ENCODE measurements at places on chromosomes 6 and 20.

- DNase-seq, result no peak
These were observed 622.3 kb upstream of the IMPG1 start for GRCh38 chr6:76694795-76695194.

GRCh38 chr6:74588094-74588832 lies 617.6 kb downstream of the COL12A1 start:
- no peak for DNase-seq

- DNase-seq, result no peak
These were observed 12.8 kb upstream of the MDFI start for GRCh38 chr6:41625442-41625841.

GRCh38 chr6:63714091-63714490 lies 78.5 kb downstream of the PHF3 start:
- DNase-seq, result no peak

GRCh38 chr6:129050086-129050485 lies 167.1 kb downstream of the LAMA2 start:
- no peak for DNase-seq

GRCh38 chr6:157527471-157527907 lies 146.5 kb downstream of the ZDHHC14 start:
- DNase-seq, result no peak

- no peak for DNase-seq
These were observed 9.2 kb downstream of the FOXS1 start for GRCh38 chr20:31835977-31836852.

GRCh38 chr20:31260326-31260932 lies 3.0 kb downstream of the DEFB115 start:
- DNase-seq, result no peak

DNA sequence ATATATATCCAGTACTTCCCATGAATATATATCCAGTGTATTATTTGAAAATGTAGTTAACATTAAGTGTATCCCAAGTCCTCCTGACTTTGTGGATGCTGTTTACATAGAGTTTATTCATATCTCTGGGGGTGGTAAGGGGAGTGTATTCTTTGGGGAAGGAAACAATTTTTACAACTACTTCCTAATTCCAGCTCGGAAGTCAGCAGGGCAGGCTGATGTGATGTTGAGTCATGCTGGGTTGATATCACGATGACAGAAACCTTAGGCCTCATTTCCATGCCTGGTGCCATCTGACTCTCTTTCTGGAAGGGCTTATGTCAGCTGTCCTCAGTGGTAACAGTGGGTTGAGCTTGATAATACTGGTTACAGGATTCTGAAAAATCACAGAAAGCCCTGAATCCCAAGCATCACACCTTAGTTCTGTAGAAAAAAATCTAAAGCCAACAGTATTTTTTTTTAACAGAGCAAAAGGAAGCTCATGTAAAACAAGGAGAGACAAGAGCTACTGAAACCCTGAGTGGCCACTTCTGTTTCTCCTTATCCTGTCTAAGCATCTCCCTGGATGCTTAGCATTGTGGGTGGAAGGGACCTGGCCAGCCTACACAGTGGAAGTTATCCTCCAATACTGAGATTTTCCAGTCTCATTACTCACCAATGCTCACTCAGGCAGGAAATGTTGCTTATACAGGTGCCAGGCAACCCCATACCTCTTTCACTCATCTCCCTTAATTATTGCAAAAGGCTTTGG lies 75.2 kb upstream of the IYD start:
- no peak for DNase-seq

- no peak for DNase-seq
These were observed 18.4 kb upstream of the MRPS18A start for GRCh38 chr6:43705996-43706395.

DNA sequence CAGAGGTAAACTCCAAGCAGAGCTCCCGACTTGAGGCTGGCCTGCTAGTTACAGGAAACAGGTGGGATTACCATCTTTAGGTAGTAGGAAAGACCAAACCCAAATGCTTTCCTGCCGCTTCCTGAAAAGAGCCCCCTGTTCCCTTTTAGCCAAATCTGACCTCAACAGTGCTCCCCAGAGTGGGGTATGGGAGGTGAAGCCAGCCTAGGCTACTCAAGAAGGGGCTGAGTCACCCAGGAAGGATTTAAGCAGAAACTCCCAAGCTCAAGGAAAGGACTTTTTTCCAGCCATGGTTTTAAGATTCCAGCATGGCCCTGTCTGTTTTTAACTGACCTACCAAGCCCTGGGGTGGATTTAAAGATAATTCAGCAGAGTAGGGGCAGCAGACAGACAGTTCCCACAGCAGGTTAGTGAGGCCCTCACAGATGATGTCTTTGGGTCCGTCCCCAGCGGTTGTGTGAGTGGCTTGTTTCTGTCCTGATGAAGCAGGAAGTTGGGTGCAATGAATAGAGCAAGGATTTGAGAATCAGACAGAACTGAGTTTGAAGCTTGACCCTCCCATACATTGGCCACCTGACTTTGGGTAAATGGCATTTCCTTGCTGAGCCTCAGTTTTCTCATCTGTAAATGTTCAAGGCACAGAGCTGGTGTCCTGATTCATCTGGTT lies 76.9 kb upstream of the MAFB start:
- DNase-seq, result no peak

GRCh38 chr20:432677-433299 lies 24.7 kb downstream of the RBCK1 start:
- DNase-seq, result no peak

GRCh38 chr20:44618318-44618731 lies 33.2 kb downstream of the ADA start:
- DNase-seq, result peak; percentile 39

- DNase-seq, result no peak
These were observed 22.7 kb downstream of the MTCL3 start for GRCh38 chr6:127496471-127496870.

Measured in stimulated activated CD4-positive, alpha-beta T cell treated with anti-CD3 and anti-CD28 coated beads, Interleukin-4, amount 100 ng/mL, for 24 hours (primary cell).